Stimulated activated CD8-positive, alpha-beta memory T cell treated with anti-CD3 and anti-CD28 coated beads, Interleukin-4, amount 100 ng/mL, for 1 hour (primary cell): ENCODE measurements at places on chromosomes 3 and 15.
A peak's percentile ranks its signal among the peaks of the same experiment; 100 is the strongest.

GRCh38 chr3:57007521-57008460, 52.7 kb upstream of the SPATA12 start:
- DNase-seq = no peak

DNA sequence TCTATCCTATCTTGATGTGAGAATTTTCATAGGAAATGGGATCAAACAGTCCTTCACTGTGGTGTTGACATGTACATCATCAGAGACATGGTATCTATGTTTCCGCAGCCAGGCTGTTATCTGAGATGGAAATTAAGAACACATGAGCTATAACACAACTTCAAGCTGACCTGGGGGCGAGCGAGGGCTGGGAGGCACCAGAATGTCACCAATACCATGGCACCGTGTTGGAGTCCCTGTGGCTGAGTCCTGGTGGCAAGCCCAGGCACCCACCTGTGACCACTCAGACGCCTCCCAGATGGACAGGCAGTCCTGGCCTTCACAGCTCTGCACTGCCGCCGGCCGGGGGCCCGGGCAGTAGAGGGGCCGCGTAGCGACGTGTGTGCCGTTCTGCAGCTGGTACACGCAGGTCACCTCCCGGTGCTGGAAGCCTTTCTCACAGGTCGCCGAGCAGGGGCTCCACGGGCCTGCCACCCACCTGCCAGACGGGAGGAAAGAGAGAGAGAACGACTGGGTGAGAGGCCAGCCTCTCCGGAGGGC, 263.9 kb upstream of the LYSMD4 start:
- DNase-seq = no peak

- no peak for DNase-seq
These were observed 67.7 kb downstream of the CERS3 start for GRCh38 chr15:100461049-100461448.

GRCh38 chr15:97745481-97746071, 214.9 kb upstream of the ARRDC4 start:
- no peak for DNase-seq

- DNase-seq = no peak
These were observed 34.9 kb downstream of the RAB7A start for GRCh38 chr3:128760881-128761280.

GRCh38 chr15:85073556-85074194, 92.0 kb downstream of the PDE8A start:
- DNase-seq = no peak

GRCh38 chr15:84793431-84794161, 23.6 kb upstream of the ALPK3 start:
- no peak for DNase-seq

GRCh38 chr15:40274350-40275274, 8.3 kb downstream of the ANKRD63 start:
- DNase-seq = peak; percentile 86

GRCh38 chr15:96312641-96313335, 17.7 kb upstream of the NR2F2 start:
- DNase-seq = no peak

- DNase-seq = no peak
These were observed 43.4 kb upstream of the XCR1 start for GRCh38 chr3:46070595-46071093.

DNA sequence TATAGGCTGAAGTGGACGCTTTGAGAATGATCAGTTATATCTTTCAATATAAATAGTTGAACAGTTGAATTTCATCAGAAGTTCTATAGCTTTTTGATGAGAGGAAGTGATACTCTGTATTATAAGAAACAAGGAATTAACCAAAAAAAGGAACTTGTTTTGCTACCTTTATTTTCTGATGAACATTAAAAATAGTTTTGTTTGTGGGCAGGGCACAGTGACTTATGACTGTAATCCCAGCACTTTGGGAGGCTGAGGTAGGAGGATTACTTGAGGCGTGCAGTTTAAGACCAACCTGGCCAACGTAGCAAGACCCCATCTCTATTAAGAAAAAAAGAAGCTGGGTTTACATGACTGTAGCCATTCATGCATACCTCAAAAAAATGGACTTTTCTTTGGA, 16.7 kb downstream of the BLOC1S6 start:
- no peak for DNase-seq

DNA sequence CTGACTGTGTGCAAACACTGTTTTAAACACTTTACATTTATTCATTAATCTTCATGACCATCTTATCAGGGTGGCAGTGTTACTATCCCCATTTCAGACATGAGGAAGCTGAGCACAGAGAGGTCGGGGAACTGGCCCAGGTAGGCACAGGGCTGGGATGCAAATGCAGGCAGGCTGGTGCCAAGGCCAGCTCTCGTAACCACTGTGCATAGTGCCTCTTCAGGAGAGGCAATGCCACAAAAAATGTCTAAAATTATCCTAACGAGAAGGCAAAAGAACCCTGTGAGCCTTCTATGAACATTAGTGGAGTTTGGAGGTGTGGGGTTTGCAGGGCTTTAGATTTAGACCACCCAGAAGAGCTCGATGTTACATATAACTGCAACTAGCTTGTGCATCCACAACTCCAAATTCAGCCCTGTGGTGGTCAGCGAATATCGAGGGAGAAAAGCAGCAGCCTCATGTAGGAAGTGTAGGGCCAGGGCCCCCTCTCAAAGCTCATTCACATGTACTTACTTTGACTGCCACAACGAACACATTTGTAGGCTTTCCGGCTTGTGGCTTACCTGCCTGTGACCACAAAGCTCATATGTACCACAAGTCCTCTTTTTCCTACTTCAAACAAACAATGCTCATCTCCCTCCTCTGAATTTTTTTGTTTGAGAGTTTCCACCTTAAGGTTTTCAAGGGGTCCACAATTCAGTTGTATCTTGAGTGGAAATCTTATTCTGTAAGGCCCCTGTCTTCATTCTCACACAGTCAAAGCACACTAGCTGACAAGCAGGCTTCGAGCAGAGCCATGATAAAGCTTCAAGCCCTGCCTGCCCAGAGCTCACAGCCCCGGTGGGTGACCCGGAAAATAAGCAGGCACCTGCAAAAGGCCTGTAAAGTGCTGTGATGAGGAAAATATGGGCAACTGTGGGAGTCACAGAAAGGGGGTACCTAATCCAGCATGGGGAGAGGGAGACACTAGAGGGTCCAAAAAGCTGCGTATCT, 722.9 kb upstream of the CFAP20DC start:
- DNase-seq = no peak

GRCh38 chr3:56870436-56870835, 68.7 kb upstream of the ARHGEF3 start:
- no peak for DNase-seq

DNA sequence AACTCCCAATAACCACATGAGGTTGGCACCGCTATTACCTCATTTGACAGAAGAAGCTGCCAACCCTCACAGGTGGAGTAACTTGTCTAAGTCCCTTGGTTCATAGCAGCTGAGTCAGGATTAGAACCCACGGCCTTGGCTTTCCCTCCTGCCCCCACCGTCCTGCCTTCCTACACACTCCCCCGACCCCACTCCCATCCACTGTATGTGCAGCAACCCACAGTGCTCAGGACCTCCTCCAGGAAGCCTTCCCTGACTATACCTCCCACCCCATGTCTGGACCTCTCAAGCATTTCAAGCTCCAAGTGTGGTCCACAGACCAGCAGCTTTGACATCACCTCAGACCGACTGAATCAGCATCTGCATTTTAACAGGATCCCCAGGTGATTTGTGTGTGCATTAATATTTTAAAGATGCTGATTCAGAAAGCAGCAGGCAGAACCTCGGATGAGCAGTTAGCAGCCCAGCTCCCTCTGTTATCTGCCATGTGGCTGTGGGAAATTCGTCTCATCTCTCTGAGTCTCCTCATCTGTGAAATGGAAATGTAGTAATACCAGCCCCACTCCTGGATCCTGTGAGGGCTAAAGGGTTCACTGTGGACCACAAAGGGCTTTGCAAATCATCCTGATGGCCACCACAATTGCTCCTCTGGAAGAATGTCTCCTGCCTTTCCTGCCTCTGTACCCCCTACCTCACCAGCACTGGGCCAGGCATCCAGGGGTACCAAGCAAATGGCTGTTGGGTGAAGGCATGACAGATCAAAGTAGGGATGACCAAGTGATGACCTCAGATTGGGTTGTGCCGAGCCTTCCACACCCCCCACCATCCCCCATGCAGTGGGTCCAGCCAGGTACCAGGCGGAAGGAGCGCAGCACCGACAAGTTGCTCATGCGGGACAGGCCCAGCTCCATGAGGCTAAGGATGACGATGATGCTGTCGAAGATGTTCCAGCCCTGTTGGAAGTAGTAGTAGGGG, 62.7 kb downstream of the SCN5A start:
- DNase-seq = no peak

- DNase-seq = no peak
These were observed 212.2 kb upstream of the PROK2 start for GRCh38 chr3:71997066-71997653.

- DNase-seq = no peak
These were observed 2.1 kb upstream of the CCDC33 start for GRCh38 chr15:74233851-74234597.

DNA sequence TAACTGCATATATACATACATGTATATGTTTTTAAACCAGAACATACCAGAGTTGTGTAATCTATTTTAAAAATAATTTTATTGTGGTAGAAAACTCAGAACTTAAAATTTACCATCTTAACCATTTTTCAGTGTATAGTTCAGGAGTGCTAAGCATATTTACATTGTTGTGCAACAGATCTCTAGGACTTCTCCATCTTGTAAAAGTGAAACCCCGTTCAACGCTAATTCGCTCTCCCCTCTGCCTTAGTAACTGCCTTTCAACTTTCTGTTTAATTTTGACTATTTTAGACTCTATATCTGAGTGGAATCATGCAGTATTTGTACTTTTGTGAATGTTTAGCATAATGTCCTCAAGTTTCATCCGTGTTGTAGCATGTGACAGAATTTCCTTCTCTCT, 51.8 kb upstream of the SSR3 start:
- DNase-seq = no peak

- no peak for DNase-seq
These were observed 82.7 kb downstream of the IL1RAP start for GRCh38 chr3:190596349-190597285.

DNA sequence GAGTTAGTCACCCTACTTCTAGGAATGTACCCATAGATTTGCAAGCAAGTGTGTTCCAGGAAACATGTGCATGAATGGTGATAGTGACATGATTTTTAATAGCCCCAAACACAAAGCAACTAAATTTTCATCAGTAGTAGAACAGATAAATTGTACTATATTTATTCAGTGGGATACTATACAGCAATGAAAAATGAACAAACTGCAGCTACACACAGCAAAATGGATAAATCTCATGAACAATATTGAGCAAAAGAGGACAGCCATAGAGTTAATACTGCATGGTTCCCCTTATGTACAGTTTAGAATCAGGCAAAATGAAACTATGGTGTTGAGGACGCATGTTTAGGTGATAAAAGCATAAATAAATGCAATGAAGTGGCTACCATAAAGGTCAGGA, 26.0 kb downstream of the MESP1 start:
- no peak for DNase-seq

GRCh38 chr15:69479081-69479480, 26.5 kb downstream of the RPLP1 start:
- DNase-seq = no peak
